Daoy (cell line): ENCODE measurements at places on chromosomes 16 and 17. TPM values are rescaled to one million over a fixed set of nuclear protein-coding genes. Genes with fewer than 3 reads are reported as not detected.

- no peak for DNase-seq
These were observed 10.4 kb upstream of the CUEDC1 start for GRCh38 chr17:57965521-57966160.

Gene CDRT15L2
- total RNA-seq: not detected in 2 replicates

DNA sequence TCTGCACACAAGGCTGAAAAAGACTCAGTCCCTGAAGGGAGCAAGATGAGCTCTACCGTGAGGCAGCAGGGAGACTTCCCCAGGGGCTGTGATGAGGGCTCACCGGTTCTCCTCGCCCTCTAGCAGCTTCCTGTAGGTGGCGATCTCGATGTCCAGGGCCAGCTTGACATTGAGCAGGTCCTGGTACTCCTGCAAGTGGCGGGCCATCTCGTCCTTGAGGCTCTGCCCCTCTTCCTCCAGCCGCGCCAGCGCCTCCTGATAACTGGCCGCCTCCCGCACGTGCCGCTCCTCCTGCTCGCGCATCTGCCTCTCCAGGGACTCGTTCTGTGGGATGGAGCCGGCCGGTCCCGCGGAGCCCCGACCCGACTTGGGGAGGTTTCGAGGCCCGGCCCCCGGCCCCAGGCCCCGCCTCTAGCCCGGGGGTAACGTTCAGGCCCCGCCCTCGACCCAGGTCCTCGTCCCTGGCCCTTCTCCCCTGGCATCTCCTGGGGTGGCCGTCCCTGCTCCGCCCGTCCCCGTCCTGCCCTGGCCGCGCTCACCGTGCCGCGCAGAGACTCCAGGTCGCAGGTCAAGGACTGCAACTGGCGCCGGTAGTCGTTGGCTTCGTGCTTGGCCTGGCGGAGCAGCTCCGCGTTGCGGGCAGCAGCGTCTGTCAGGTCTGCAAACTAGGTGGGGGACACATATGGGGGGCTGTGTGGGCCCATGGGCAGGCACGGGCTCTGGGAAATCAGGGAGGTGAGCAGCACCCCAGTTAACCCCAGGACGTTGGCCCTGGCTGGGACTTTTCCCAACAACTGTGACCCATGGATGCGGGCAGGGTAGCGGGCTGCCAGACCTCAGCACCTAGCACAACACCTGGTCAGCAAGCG lies 3.9 kb downstream of the GFAP start:
- peak; percentile 50 for DNase-seq

GRCh38 chr16:59181821-59182420 lies 447.8 kb upstream of the GOT2 start:
- no peak for DNase-seq

Gene TP53TG3D
- 3.0 and 3.2 TPM in 2 replicates for total RNA-seq

Gene KRT32
- 0.06 TPM in 2 replicates for total RNA-seq

DNA sequence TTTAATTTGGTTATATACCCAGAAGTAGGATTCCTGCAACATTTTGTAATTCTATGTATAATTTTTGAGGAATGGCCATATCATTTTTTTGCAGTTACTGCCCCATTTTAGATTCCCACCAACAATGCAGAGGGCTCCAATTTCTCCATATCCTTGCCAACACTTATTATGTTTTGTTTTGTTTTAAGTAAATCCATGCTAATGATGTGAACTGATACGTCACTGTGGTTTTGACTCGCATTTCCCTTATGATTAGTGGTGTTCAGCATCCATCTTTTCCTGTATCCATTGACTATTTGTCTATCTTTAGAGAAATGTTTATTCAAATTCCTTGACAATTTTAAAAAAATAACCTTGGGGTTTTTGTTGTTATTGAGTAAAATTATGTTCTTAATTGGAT lies 826.4 kb downstream of the CDH11 start:
- no peak for DNase-seq

DNA sequence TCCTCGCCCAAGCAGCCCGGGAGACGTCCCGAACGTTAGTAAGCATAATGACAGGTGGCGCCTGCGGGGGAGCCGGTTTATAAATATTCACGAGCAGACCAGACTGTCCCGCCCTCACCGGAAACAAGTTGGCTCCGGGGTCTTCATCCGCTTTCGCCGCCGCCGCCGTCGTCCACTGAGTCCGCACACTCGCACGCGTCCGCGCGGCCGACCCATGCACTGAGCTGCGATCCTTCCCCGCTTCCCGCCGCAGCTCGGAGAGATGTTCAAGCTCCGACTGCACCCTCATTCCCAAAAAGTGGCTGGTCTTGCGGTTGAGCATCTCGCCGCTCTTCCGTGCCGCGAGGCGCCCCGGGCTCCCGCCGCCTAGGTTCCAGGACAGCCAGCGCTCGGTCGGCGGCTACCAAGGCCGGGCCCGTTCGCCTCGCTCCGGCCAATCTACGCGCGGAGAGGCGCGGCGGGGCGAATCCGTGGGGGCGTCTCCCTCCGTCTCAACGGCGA lies 385 bp downstream of the CFAP119 start:
- DNase-seq: peak; percentile 35
